ENCODE measurements at places on chromosomes 2 and 18.

DNA sequence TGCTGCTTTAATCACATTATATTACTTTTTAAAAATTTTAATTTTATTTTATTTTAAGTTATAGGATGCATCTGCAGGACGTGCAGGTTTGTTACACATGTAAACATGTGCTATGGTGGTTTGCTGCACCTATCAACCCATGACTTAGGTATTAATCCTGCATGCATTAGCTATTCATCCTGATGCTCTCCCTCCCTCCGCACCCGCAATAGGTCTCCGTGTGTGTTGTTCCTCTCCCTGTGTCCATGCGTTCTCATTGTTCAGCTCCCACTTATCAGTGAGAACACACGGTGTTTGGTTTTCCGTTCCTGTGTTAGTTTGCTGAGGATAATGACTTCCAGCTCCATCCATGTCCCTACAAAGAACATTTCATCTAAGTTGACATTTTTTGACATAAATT is 283.2 kb downstream of the CYRIA start:
- DNase-seq, result no peak

DNA sequence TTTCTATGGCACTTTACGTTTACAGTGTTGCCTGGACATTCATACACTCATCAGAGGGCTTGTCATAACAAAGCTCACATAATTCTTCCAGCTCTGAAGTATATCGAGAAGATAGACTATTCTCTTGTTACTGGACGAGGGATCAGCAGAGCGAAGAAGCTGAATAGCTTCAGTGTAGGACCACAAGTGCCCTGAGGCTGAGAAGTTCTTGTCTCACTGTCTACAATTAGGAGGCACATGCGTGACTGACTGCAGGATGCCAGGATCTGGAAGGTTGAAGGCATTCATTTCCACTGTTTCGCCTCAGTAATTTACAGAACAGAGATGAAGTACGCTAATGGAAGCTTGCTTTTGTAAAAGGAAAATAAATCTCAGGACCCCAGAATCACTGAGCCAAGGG is 9.6 kb downstream of the SH3YL1 start:
- DNase-seq, result no peak

GRCh38 chr2:71736091-71736861 is 282.9 kb downstream of the DYSF start:
- DNase-seq, result no peak

DNA sequence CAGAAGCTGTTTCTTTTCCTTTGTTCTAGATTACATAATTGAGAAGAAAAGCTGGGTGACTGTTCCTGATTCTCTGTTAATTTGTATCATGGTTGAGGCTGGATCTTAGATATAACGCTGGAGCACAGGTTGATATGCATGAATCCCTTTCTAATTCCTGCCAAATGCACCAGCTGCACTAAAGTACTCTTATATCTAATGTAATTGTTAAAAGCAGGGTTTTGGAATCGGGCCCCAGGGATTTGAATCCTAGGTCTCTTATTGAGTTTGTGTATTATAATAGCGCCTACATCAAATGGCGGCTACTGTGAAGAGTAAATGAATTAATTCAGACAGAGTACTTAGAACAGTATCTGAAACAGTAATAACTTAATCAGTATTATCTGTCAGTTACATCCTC is 80.4 kb downstream of the MC4R start:
- DNase-seq, result no peak

GRCh38 chr2:26557244-26557925 is 79.5 kb upstream of the OTOF start:
- DNase-seq, result no peak

- DNase-seq, result no peak
These were observed 31.4 kb downstream of the FOSL2 start for GRCh38 chr2:28423856-28424605.

DNA sequence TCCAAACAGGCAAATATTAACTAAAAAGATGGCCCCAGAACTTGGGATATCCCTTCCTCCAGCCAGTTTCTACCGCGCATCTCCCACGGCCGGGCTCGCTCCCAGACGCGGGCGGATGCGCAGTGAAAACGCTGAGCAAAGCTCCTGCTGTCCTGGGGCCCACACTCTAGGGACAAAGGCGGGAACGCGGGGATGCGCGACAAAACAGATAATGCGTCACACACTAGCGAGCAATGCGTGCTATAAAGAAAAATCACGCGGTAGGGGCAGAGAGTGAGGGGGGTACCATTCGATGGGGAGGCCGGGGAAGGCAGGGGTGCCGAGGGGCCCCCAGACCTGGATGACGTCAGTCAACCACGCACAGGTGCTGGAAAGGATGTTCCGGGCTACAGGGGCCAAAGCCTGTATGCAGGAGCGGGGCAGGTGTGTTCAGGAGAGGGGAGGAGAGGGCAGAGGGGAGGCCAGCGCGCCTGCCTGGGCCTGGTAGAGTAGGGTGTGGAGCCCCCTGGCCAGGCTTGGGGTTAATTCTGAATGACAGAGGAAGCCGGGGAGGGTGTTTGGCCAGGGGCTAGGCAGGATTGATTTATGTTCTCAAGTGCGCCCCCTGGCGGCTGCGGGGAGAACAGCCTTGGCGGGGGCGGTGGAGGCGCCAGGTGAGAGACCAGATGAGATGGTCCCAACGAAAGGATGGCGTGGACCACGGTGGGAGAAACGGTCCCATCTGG is 14.9 kb upstream of the ITM2C start:
- no peak for DNase-seq

- DNase-seq, result no peak
These were observed 321.5 kb upstream of the HNRNPA3 start for GRCh38 chr2:176891105-176891504.

- DNase-seq, result no peak
These were observed 230.4 kb downstream of the FHOD3 start for GRCh38 chr18:36527740-36528455.

DNA sequence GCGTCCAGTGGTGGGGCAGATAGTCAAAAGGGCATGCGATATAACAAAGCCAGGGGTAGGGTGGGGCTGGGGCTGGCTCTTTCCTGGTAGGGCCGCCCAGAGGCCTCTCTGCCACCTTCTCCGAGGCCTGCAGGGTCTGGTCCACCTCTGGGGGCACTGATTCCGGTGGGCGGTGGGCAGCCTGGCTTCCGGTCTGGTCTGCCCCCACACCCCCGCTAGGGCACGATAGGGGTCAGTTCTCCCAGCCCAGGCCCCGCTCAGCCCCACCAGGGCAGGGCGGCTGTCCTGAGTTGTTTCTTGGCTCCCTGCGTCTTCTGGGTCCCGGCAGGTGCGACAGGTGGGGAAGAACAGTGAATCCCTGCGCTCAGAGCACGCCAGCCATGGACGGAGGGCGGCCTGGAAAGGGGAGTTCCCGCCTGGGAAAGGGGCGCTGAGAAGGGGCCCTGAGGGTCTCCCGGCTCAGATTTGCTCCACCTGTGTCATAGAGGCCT is 707 bp upstream of the ERFE start:
- DNase-seq, result no peak

GRCh38 chr18:31204166-31204565 is 41.5 kb upstream of the DSC1 start:
- DNase-seq, result no peak

GRCh38 chr18:42305869-42306593 is 351.0 kb downstream of the PIK3C3 start:
- DNase-seq, result no peak

DNA sequence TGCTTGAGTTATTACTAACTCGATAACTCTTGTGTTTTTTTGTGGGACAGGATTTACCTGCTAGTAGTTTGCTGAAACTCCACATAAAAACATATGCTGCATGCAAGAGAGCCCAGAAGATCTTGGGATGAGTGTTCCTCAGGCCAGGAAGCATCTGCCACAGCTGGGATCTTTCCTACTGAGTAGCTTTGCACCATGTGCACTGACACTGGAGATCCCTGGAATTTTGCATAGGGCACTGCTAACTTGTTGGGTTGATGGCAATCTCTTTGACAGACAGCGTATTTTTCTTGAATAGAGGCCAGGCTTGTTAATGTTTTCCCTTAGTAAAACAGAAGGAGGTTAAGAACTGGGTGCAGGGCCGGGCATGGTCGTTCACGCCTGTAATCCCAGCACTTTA is 808 bp upstream of the SERPINB11 start:
- DNase-seq, result no peak

- DNase-seq, result no peak
These were observed 71.2 kb downstream of the MAP4K4 start for GRCh38 chr2:101768556-101769220.

GRCh38 chr2:103868396-103868795 is 985.5 kb upstream of the POU3F3 start:
- DNase-seq, result no peak

DNA sequence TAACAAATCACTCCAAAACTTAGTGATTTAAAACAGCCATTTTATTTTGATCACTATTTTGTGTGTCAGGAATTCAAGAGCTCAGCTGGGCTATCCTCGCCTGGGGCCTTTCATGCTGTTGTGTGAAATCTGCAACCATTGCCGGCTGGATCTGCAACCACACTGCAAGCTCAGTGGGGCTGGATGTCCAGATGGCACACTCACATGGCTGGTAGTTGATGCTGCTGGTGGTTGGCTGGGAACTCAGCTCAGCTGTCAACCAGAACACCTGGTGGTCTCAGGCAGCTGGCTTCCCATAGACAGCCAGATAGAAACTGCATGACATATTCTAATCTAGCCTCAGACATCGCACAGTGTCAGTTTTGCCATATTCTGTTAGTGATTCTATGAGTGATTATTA is 30.6 kb upstream of the AP1S3 start:
- DNase-seq, result no peak

- no peak for DNase-seq
These were observed 204.0 kb upstream of the ID2 start for GRCh38 chr2:8477552-8478470.

GRCh38 chr18:56001576-56001975 is 413.6 kb upstream of the TCF4 start:
- no peak for DNase-seq

- DNase-seq, result no peak
These were observed 38.2 kb downstream of the CELF4 start for GRCh38 chr18:37527395-37527794.

DNA sequence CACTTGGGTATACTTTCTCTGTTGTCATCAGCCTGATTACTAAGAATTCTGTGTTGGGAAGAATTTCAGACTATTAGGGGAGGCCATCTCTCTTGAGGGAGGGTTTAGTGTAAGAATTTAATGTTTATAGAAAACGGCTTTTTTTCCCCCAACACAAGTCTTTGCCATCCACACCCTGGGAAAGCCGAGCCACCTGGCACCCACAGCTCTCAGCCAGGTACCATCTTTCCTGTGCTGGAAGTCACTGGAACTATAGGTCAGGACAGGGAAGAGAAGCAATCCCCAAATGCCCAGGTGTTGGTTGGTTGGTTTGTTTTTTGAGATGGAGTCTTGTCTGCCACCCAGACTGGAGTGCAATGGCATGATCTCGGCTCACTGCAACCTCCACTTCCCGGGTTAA is 155.1 kb downstream of the SMAD7 start:
- DNase-seq, result no peak

DNA sequence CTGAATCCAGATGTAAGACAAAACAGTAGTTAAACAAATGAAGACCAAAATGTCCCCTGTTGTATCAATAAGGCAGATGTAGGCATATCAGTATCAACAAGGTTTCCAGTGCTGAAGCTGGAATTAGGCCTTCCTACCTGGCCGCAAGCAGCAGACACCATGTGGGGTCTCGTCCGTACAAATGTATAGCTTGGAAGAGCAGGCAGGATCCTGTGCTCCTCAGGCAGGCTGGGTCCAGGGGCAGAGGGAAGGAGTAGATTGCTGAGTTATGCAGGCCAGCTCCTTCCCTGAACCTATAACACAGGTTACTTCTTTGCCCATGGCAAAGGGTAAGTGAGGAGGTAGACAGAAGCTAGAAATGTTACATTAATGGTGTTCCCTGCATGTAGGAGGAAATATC is 23.5 kb downstream of the NTSR2 start:
- no peak for DNase-seq

DNA sequence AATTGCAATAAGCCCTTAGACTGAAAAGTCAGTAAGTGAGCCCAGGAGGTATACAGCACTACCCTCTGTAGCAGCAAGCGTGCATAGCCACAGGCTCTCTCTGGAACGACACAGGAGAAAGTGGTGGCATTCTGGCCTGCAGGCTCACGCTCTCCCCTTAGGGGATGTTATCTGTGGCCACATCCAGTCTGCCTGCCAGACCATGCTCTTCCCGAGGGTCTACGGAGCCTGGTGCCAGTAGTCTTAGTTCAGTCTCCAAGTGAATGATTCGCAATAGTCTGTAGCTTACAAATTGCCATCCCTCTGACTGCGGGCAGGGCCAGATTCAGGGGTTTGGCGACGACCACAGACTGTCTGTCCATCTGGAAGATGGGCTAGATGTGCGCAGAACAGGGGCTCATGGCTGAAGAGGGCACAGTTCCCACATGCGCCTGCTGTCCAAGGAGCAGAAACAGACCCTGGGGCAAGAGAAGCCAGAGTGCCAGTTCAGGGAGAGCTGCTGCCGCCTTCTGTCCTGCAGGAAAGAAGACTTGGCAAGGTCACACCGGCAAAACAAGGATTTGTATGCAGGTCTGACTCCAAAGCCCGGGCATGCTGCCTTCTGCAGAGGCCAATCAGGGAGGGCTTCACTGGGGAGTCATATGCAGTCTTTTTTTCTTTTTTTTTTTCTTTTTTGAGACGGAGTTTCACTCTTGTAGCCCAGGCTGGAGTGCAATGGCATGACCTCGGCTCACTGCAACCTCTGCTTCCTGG is 3.5 kb upstream of the KLF11 start:
- DNase-seq, result no peak

DNA sequence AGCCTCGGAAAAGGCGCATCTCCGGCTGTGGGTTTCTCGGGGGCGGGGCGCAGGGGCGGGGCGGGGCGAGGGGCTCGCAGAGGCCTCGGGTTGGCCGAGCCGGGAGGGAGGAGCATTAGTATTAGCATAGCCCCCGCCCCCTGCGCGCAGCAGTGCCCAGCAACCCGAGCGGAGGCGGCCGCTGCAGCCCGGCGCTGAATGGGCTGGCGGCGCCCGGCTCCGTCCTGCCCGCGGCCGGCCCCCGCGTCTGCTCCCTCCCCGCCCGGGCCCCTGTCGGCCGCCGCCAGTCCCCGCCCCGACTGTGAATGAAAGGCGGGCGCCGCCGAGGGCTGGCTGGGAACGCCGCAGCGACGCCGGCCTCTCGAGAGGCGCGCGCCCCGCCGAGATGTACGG is at the start of gene EFR3B:
EFR3B (plus strand) TSS at position 149 of the 393 bp plus-strand sequence; CDS start at position 386, 237 bp downstream.
- peak; percentile 97 for DNase-seq
